ENCODE measurements at places on chromosomes 6 and 20.

DNA sequence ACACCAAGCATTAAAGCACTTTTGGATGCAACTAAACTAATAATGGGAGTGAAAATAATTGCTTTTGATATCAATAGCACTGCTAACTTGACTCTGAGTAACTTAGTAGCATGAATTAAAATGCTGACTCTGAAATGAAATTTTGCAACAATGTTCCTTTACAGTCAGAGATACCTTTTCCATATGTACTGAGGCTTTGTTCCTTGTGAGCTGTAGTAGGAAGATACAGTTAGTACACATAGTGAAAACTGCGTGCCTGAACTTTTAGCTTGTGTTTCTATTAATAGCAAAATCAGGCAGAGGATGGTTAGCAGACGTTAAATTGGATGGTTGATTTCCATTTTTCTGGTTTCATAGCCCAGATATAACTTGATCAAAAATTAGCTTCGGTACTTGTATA is 18.6 kb downstream of the ADGRG6 start:
- no peak for DNase-seq

GRCh38 chr20:9059931-9060330 is 9.0 kb upstream of the PLCB4 start:
- DNase-seq: no peak

- no peak for DNase-seq
Observed at GRCh38 chr20:37915800-37916570, 13.1 kb downstream of the VSTM2L start.

- DNase-seq: no peak
Observed at GRCh38 chr6:80962382-80962781, 790.1 kb downstream of the TENT5A start.

GRCh38 chr6:54286141-54286540 is 22.1 kb upstream of the TINAG start:
- no peak for DNase-seq

GRCh38 chr6:32622545-32623401 is 14.4 kb upstream of the HLA-DQA1 start:
- DNase-seq: no peak

DNA sequence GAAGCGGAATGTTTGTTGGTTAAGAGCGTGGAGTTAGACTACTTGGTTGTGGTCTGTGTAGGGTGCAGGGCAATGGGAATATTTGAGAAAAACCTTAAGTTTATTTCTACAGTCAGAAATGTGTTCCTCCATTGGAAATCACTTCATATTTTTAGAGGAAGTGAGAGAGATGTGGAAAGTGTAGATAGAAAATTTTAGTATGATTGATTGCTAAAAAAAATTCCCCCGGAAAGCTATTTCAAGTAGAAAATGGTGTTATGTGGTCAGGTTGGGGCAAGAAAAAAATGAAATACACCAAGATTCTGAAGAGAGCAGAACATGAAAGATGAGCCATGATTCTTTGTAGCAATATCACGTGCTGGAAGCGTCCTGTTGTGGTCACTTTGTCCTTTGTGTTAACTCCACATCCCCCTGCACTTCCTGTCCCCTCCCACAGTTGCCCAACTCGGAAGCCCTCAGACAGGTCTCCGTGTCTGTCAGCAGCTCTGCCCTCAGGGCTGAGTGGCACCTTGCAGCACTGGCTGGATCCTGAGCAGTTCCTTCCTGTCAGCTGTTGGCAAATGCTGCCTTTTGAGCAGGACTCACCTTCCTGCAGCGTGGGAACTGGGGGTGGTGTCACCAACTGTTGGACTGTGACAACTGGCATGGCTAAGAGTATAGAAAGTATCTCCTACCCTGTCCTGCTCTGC is 137.5 kb upstream of the SLC24A3 start:
- no peak for DNase-seq

DNA sequence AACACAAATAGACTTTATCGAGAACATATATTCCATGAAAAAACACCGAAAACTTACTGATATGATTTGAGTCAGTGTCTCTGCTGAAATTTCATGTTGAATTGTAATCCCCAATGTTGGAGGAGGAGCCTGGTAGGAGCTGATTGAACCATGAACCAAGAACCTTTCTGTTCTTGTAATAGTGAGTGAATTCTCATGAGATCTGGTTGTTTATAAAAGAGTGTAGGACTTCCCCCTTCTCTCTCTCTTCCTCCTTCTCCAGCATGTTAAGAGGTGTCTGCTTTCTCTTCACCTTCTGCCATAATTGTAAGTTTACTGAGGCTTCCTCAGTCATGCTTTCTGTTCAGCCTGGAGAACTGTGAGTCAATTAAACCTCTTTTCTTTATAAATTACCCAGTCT is 1289.3 kb upstream of the CITED2 start:
- DNase-seq: no peak

DNA sequence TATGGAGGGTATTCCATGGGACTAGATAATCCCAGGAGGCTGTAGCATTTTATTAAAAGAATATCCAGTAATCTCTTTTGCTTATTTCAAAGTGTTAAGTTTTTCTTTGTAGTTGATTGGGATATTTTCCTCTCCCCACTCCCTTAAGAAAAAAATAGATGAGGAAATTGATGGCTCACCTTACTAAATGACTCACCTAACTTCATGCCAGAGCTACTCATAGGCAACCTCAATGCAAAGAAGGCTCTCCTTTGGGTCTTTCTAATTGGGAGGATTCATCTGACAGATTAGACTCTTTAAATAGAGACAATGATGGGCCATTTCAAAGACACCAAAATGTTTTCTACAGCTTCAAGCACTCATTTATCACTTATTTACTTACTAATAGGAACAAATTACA is 528.5 kb upstream of the BTBD3 start:
- DNase-seq: no peak

GRCh38 chr6:139944131-139944530 is 569.7 kb upstream of the CITED2 start:
- DNase-seq: no peak

DNA sequence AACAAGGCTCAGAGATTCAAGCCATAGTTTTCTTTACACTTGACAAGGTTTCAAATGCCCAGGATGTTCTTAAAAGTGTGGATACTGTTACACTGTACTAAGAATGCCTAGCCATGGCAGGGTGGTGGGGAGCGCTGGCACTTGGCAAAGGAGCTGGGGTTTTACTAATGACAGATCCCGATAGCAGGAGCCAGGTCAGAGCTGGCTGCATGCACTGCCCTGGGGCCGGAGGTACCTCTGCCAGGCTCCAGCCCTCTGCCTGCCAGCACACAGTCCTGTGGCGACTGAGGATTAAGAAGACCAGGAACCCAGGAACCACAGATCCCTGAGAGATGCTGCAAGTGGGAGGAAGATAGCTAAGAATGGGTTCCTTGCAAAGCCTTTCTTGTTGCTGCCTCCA is 260.3 kb downstream of the ALDH8A1 start:
- DNase-seq: no peak

Measured in hematopoietic multipotent progenitor cell treated with erythropoietin and hydrocortisone succinate and interleukin-3 and kit ligand, for 15 days (in vitro differentiated cells).